ENCODE measurements at places on chromosomes 6 and 20.

DNA sequence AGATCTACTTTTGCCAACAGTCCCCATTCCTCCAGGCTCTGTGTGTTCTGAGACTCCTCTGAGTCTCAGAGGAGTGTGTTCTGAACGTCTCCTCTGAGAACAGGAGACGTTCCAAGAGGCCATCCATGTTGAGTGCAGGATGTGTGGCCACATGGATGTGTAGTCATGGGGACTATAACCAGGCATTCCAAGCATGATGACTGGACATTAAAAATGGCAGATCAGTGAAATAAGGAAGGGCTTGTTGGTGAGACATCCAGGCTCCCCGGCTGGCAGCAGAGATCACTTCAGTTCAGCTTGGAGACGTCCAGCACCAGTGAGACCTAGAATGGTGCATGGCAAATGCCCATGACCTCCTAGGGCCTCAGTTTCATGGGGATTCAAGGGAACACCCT is 34.3 kb upstream of the POU5F1 start:
- no peak for DNase-seq

DNA sequence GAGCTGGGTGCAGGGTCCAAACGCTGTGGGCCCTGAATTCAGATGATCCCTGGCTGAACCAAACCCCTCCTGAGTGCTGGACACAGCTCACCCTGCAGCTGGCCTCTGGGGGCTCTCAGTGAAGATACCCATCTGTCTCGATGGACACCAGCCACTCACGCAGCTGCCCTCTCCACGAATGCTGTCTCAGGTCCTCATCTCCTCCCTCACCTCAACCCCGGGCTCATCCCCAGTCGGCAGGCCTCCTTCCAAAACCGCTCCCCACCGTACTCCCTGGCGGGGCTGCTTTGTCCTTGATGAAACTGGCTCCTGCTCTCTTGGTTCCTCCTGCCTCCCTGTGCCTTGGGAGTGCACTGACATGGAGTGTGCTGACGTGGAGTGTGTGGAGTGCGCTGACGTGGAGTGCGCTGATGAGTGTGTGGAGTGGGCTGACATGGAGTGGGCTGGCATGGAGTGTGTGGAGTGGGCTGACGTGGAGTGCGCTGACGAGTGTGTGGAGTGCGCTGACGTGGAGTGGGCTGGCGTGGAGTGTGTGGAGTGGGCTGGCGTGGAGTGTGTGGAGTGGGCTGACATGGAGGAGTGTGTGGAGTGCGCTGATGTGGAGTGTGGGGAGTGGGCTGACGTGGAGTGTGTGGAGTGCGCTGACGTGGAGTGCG is 4.1 kb upstream of the YTHDF1 start:
- DNase-seq = no peak

- DNase-seq = peak; percentile 73
Observed at GRCh38 chr6:42045538-42046460, 4.5 kb upstream of the TAF8 start.

- DNase-seq = no peak
Observed at GRCh38 chr20:43102394-43102793, 87.3 kb downstream of the PTPRT start.

GRCh38 chr6:1758076-1758679 is 148.5 kb downstream of the FOXC1 start:
- DNase-seq = no peak

DNA sequence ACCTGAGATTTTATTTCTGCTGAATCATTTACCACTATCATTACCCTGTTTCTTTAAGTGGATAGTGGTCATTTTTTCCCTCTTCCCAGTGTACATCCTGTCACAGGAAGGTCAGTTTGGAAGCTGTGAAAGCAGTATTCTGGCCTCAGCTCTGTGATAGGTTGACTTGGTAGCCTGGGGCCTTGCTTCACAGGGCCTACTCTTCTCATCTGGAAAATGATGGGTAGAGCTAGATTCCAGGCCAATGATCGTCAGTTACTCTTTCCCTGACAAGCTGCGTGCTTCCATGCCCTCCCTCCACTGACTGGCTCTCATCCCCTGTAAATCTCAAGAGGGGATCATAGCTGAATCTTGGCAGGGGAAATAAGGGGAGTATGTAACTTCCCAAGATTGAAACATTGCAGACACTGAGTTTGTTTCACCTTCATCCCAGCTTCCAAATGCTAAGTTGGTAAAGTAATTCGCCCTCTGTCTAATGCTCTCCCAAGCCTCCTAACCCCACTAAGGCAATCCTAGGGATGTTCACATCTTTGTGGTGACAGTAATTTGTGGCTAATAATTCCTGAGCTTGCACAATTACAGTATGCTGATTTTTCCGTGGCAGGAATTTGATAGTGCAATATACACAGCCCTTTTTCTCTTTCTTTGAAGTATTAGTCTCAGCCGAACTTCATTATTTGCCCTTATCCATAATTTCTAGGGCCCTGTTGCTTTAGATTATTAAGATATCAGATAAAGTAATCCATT is 51.2 kb downstream of the VAPB start:
- DNase-seq = no peak

GRCh38 chr6:63094947-63095346 is 116.3 kb upstream of the FKBP1C start:
- no peak for DNase-seq

DNA sequence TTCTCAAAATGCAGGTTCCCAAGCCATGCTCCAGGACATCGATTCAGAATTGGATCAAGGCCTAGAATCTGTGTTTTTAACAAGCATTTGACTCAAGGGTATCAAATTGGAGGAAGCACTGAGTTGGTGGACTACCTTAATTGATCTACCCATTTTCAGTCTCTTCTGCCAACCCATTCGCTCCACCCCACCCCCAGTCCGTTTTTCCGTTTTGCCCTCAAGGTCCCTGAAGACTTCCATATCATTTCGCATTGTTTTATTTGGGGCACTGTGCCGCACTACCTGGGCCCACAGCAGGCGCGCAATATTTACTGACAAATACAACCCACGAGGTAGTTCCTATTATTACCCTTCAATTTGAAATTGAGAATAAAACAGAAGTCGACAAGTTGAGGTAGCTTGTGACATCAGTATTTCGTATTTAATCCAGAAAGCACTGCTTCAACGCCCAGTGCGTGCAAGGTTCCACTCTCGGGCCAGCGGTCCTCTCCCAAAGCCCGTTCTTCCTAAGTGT is 557 bp upstream of the DHX35 start:
- peak; percentile 35 for DNase-seq

All from HTR-8/SVneo (cell line).